Right forelimb (tissue), 1 donor: ENCODE measurements at places on chromosomes 6 and 20.
A peak's percentile ranks its signal among the peaks of the same experiment; 100 is the strongest.

DNA sequence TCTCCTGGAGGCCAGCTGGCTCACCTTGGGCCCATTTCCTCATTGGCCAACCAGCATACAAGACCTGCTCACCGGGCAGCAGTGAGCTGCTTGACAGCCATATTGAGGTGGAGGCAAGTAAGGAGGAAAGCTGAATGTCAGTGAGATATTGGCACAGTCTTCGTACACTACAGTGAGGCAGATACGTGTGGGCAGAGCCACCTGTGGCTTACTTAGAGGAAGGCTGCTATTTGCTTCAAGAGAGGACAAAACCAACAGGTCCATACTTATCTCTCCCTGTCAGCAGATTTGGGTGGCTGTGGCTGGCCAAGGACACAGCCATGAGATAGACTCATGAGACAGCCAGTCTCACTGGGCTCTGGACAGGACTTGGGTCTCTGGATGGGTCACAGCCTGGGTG lies 15.1 kb upstream of the MCM3 start:
- DNase-seq: no peak

DNA sequence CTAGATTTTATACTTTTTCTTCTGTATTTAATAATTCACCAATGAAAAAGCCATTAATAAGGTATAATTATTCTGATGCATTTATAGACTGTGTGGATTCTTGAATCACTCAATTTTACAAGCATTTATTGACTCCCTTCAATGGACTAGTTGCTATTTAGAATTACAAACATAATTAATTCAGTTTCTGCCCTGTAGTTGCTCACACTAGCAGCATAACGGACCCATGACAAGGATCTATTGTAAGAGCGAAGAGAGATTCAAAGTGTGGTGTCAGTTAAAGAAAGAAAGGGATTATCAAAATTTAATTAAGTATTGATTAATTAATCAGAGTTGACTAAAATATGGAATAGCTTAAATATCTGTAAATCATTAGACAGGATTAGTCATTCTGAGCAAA lies 602.6 kb upstream of the PTCHD4 start:
- no peak for DNase-seq

DNA sequence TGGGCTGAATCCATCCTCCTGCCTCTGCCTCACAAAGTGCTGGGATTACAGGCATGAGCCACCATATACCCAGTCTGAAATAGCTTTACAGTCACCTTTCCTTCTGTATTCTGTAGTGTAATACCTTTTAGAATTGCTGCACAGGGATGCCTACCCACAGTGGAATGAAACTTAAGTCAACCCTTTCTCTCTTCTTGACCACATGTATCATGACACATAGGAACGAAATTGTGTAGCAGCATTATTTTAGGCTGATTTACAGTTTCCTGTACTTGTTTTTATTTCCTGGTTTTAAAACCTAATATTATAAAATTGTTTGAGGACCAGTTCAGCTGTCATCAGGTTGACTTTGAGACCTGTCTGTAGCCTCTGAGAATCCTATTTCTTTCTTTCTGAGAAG lies 297.8 kb downstream of the ZFAND3 start:
- no peak for DNase-seq

GRCh38 chr20:10498200-10498599 lies 63.1 kb downstream of the SLX4IP start:
- no peak for DNase-seq

- DNase-seq: no peak
These were observed 19.6 kb upstream of the EYA2 start for GRCh38 chr20:46875059-46875458.

GRCh38 chr20:36532388-36532787 lies 8.9 kb upstream of the MYL9 start:
- DNase-seq: no peak

DNA sequence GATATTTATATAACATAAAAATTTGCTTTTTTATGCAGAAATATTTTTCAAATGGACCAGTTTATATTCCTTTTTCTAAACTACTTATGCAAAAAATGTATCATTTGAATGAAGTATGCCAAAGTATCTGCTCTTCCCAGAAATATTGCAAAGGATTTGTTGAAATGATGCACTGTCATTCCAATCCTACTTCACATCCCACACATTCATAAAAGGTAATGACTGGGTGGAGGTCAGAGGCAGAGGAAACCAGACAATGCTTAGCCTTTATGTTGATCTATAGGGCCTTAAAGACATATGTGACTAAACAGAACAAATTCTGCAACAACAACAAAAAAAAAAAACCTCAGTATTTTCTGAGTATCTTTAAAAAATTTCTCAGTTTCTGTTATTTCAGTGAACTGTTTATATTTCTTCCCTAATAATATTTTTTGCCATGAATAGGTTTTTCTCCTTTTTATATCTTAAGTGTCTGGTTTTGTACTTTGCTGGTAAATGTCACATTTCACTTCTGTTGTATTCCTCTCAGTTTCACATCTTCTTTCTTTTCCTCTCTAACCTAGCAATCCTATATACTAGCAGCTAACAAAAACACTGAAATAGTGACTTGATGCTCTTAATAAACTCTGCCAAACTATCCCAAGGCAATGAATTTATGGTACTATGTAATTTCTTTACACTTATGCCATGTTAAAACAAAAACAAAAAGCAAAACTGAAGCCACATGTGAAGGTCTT lies 374.1 kb downstream of the BCKDHB start:
- DNase-seq: no peak

- DNase-seq: no peak
These were observed 22.9 kb downstream of the FAM110A start for GRCh38 chr20:856361-856775.

- no peak for DNase-seq
These were observed 3.9 kb downstream of the EPM2A start for GRCh38 chr6:145731447-145731846.

- DNase-seq: no peak
These were observed 89.7 kb upstream of the EMILIN3 start for GRCh38 chr20:41456351-41456750.

- no peak for DNase-seq
These were observed 53.0 kb downstream of the GNAS-AS1 start for GRCh38 chr20:58797371-58798338.

DNA sequence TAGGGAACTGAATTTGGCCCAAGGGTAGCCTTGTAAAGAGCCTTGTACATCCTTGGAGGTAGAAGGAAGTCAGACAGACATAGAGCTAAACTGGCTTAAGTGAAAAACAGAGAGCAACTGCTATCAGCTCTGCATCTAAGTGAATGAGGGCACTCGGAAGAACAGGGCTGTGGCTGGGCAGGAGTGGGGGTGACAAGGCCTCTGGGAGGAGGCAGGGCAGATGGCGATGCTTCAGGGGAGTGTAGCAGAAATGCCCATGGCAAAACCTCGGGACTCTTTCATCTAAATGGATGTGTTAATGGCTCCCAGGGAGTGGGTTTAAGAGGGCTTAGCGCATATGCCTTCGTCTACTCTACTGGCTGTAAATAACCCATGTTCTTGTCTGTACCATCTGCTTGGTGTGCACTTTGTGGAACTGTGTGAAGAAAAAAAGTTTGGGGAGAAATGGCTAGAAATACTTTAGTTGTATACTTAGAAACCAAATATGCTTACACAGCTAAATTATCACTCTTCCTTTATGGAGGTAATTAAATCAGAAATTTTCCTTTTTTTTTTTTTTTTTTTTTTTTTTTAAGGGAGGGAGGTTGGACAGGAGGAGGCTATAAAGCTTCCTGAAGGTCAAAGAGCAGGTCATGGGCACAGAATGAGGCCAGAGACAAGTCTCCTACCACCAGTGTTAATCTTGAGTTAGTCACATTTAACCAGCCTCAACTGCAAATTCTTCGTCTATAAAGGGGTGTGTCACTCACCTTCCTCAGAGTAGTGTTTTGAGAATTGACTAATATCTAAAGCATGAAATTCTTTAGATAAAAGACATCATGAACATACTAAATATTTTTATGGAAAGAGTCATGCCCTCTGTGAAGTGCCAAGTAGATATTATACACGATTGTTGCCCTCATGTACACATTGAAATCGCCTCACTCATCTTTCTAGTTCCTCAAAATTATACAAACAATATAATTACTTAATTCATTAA lies 60.9 kb downstream of the FYN start:
- no peak for DNase-seq

- DNase-seq: peak; percentile 51
These were observed 234.6 kb downstream of the ANKRD60 start for GRCh38 chr20:57993716-57994431.

DNA sequence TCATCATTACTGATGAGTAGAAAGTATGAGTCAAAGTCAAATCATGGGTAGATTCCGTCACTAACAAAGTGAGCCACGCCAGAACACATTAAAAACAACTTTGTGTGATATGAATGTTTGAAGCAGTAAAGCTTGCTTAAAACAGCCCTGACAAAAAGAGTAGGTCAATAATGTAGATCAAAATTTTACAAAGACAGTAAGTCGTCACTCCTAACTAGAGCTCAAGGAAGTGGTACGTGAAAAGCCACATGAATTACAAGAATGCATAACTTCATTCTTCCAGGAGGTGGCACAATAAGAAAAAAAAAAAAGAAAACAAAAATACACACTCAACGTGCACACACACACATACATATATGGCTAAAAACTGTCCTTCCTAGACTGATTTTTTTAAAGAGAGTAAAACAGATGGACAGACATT lies 69.9 kb downstream of the HACE1 start:
- no peak for DNase-seq

DNA sequence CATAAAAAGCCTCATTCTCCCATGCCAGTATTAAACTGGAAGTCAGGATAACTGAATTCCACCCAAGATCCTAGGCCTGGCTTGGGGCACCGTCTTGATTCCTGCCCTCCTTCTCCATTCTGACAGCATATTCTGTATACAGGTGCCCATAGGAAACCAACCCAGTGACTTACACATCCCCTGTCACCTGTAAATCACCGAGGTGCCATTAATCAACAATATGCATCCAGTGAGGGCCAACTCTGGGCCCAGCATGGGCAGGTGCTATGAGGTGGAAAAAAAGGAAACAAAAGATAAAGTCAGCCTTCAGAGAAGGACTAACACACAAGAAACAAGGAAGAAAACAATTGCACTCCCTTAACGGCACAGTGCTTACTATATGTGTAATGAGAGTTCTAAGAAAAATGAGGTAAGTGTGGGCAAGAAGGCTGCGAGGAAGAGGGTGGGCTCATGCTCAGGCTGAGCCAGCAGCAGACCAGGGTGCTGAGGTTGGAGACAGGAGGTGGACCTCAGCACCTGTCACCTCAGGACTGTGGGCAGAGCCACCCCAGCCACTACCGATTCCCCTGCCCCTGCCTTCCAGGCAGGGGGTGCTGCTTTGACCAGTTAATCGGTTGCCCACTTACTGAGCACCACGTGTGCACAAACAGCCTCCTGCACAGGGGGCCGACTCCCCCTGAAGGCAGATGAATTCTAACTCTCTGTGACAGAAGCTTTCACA lies 105.9 kb downstream of the TRERF1 start:
- DNase-seq: no peak

DNA sequence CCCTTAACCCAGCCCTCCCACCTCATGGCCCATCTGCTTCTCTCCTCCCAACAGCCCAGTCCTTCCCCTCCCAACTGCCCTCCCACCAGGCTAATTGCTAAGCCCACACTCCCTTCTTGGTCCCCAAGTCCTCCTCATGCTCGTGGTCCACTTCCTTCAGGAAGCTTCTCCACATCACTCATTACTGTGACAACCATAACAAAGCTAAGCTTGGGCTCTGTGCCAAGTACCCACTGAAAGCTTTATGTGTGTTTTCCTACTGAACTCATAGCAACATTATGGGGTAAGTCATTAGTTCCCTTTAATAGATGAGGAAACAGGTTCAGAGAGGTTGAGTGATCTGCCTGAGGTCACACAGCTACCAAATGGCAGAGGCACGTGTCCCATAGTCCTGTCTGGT lies 16.2 kb downstream of the FRS3 start:
- no peak for DNase-seq

DNA sequence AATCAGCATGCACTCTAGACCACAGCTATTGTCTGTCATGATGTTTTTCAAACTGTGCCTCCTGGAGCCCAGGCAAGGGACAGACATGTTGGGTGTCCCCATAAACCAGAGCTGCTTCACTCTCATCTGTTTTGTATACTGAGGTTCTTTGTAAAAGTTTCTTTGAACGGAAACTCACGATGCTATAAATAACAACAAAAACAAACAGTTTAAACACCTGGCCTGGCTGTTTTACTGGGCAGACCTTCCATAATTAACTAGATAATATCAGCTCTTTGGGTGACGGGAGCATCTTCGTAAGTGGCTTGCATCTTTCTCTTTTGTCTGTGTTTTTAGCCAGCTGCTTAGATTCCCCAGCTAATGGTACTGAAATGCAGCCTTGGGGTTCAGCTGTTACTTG lies 190.3 kb downstream of the ZDHHC14 start:
- DNase-seq: no peak

- no peak for DNase-seq
These were observed 68.2 kb downstream of the TRMT6 start for GRCh38 chr20:5882166-5882565.

GRCh38 chr6:19983374-19983773 lies 146.2 kb downstream of the ID4 start:
- no peak for DNase-seq

DNA sequence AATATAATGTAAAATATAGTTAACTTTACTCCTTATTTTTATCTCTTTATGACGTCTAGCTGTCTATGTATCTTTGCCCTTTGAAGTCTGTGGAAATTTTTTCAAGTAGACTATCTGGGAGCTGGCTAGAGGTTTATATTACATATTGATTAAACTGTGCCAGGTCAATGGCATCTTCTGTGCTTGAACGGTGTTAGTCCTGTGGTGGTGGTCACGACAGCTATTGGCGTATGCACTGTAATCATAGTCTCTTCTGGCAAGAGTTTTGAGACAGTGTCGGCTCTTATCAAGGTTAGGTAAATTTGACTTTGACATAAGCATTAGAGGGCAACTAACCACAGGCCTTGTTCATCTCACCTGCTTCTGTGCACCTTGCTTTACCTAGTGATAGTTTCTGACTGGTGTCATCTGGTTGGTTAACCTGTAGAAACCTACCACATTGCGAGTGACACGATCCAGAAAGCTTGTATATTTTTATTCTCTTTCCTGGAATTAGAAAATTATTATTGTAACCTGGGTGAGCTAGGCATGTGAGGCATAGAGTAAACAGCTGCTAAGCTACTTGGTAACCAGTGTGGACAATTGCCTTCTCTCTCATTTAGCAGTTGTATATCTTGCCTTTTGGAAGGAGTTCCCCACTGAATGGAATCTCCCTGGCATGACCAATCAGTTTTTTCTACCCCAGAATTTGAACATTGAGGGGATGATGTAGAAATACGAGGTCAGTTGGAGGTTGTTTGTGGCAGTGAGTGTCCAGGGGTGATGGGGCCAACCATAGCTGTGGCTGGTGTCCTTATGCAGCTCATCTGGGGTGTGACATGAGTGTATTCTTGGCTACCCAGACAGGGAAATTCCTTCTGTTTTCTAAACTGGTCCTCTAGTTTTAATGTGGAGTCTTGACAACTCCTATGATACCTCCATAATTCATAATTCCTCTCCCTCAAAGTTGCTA lies 45.9 kb downstream of the SH3BGRL2 start:
- DNase-seq: no peak
